ENCODE measurements at places on chromosomes 5 and 9.
A peak's percentile ranks its signal among the peaks of the same experiment; 100 is the strongest.

DNA sequence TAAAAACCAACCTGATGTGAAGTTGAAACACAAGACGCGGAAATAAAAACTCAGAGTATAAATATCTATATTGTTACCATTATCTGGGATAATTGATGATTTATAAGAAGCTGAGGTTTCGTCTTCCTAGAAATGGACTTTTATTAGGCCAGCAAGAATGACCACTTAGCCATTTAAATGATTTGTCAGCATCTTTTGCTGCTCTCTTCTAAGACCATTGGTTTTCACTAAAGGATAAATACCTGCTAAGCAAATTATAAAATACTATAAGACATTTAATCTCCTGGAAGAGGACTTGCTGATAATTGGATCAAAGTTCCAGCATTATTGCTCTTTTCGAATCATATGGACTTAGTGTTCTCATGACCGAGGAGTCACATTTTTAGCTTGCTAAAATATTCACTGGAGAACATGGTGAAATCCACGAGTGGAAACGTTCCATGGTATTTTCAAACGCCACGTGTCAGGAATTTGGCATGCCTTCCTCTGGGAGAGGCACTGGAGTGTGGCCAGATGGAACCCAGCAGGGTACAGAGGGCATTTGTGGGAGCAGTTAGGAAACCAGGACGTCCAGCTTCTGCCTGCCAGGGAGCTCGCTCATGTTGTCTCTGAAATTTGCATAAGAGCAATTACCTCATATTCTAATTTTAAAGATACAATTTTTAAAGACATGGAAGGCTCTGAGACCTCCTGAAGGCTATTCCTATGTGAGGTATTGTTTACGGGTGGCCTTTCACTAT lies 43.1 kb downstream of the TNFAIP8 start:
- DNase-seq, result no peak

DNA sequence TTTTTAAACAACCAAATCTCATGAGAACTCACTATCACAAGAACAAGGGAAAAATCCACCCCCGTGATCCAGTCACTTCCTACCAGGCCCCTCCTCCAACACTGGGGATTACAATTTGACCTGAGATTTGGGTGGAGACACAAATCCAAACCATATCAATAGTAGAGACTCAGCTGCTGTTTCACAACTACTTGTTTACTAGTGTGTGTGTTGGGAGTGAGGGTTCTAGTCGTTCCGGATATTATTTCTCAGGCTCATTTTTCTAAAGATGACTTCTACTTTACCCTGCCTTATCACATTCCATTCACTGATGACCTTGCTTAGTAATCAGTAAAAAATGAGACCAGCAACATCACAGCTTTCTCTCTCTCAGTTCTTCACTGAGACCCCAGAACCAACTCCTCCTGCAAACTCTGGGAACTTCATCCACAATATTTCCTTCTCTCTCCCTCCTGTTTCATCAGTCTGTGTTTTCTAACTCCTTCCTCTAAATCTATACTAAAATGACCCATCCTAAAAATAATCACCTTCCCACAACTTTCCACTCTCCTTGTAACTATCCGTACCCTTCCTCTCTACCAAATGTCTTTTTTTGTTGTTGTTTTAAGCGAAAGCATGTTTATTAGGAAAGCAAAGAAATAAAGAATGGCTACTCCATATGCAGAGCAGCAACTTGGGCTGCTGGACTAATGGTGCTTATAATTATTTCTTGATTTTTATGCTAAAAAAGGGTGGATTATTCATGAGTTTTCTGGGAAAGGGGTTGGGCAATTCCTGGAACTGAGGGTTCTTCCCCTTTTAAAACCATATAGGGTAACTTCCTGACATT lies 121.5 kb upstream of the SPRY4 start:
- DNase-seq, result peak; percentile 70

- no peak for DNase-seq
These were observed 114.2 kb downstream of the VAV2 start for GRCh38 chr9:133877967-133878366.

- DNase-seq, result no peak
These were observed 134.3 kb upstream of the CLINT1 start for GRCh38 chr5:157993201-157993600.

DNA sequence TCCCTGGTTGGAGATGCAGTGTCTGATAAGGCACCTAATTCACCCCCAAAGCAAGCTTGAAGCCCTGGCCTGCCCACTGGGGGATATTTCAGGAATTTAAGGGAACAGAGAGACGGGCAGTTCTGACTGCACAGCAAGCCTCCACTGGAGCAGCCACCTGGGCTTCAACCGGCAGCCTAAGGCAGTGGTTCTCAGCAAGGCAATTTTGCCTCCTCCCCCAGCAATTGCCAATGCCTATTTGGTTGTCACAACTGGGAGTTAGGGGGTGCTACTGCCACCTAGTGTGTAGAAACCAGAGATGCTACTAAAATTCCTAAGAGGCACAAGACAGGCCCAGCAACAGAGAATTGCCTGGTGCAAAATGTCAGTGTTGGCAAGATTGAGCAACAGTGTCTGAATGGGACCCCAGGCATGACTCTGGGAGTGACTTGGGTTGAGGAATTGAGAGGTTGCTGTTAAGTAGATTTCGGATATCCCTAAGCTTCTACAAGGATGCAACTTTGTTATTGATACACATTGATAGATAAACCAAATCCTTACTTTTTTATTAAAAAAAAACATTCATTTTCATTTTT lies 58.7 kb upstream of the CTSL start:
- no peak for DNase-seq

DNA sequence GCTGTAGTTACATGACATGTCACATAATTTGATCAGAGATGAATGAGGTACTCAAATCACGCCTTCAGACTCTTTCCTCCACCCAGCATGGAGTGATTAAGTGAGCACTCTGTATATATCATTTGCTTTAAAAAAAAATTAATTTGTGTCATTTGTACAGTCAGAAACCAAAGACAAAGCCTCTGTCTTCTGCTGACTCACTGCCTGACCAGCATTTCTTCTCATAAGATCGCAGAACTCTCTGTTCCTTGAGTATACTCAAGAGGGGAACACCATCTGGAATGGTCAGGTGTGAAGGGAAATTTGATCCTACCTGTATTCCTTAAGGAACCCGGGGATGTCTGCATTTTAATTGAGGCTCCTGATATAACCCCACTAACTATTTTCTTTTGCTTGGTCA lies 254.4 kb downstream of the FAM114A2 start:
- no peak for DNase-seq

- peak; percentile 10 for DNase-seq
These were observed 107.5 kb downstream of the PBX3 start for GRCh38 chr9:125854553-125855275.

DNA sequence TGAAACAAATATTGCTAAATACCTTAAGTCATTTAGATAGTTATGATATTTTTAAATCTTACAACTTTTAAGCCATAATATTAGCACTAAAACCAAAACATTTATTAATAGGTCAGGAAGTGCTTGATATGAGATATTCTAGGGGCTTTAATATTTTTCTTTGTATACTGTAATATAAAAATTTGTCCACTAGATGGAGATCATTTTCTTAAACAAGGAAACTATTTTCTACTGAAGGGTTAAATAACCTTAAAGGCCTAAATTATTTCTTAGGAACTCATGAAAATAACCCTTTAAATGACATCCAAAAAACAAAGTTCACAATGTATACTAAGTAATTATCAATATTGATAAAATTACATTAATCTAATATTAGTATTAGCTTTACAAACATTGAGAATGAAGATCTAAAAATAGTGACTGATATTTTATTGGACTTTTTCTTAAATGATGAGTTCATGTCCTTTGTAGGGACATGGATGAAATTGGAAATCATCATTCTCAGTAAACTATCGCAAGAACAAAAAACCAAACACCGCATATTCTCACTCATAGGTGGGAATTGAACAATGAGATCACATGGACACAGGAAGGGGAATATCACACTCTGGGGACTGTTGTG lies 635.7 kb downstream of the RAB3C start:
- peak; percentile 18 for DNase-seq

GRCh38 chr5:135951257-135951656 lies 3.5 kb downstream of the LECT2 start:
- no peak for DNase-seq

DNA sequence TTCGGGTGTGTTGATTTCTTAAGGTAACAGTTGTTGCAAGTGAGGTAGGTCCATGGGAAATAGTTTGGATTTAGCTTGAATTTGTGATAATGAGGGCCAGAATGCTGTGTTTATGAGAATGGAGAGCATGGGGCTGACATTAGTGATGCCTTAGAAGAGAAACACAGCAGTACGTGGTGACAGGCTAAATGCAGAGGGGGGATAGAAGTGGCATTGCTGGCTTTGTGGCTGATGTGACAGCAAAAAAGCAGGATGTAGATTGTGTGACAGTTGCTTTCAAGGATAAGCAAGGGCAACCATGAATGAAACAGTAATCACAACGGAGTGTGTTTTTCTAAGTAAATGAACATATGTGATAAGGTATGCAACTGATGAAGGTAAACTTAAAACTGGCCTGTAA lies 103.4 kb upstream of the SGCD start:
- DNase-seq, result no peak

DNA sequence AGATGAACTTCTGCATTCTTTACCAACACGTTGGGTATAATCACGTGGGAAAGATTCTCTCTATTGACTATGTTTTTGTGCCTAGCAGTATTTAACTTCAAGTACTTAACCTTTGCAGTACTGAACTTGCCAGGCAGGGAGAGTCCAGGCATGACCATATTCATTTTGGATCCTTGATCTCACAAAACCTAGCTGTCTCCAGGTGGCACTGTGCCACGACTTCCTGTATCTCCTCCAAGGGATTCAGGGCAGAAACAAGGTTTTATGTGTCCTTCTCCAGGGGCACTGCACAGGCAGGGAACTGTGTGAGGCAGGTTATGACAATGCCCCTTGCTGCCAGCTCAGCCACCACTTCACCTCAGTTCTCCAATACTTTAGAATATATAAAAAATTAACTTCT lies 11.7 kb upstream of the IFNA5 start:
- no peak for DNase-seq

GRCh38 chr9:94017939-94018531 lies 62.9 kb upstream of the BARX1 start:
- DNase-seq, result peak; percentile 40

GRCh38 chr5:9056046-9056445 lies 489.8 kb downstream of the SEMA5A start:
- peak; percentile 4 for DNase-seq

GRCh38 chr5:141617128-141617527 lies 1.7 kb downstream of the DIAPH1 start:
- DNase-seq, result no peak

DNA sequence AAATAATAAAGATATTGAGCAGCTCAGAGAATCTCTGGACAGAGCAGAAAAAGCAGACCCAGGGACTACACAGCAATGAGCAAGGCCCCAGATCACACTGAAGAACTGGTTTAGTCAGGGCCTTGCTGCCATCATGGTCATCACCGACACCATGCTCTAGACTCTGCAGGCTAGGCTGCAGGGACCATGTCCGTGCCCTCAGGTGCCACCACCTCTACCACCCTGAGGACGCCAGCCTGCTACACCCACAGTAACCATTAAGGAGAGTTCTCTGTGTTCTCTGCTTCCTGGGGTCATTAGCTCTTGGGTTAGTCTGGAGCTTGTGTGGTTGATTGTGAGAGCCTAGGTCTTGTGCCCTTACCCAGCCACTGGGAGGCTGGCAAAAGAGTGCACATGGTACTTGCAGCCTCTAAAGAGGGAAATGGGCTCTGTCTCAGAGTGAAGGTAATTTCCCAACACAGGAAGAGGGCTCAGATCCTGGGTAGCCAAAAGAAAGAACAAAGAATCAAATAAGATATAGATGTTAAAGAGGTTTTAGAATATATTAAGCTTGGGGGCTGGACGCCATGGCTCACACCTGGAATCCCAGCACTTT lies 31.9 kb upstream of the JADE2 start:
- no peak for DNase-seq

DNA sequence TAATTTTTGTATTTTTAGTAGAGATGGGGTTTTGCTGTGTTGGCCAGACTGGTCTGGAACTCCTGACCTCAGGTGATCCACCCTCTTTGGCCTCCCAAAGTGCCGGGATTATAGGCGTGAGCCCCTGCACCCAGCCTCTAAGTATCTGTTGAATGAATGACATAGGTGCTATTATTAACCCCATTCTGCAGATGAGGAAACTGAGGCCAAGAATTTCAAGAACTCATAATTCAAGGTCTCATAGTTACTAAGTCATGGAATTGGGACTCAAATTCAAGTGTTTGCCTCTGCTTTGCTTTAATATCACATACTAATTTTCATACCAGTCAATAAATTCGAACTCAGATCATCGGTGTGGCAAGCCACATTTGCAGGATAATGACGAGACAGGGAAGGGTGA lies 1.9 kb downstream of the KIF20A start:
- DNase-seq, result no peak

GRCh38 chr9:14652729-14653377 lies 40.4 kb downstream of the ZDHHC21 start:
- peak; percentile 7 for DNase-seq

DNA sequence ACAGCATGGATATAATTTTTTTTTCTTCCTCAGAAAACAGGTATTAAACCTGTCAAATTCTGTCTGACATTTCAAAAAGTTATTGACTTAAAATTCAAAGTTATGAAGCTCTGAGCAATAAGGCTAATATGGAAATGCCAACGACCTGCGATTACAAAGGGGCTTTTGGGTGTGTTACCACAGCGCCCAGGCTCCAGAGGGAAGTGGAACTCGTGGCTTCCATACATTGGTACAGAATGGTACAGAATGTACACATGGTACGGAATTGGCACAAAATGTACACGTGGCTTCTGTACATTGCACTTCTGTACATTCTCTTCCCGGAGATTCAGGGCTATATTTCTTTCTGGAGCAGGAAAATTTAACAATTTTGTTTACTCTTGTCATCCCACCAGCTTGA lies 225.1 kb upstream of the TBCA start:
- no peak for DNase-seq

DNA sequence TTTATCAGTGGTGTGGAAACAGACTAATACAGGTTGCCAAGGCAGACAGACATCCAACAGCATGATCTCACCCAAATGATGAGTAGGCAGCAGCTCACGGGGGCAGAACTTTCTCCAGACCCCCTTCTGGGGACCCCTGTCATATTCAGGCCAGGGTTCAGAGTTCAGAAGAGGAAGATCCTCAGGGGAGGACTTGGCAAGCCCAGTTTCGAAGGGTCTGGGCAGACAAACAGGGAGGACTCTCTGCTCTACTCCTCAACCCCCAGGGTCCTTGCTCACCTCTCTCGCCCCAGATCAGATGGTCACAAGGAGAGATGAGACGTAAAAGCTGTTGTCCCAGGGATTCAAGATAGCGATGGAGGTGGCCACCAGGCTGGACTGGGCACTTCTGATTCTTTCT lies 215.1 kb upstream of the MVB12B start:
- no peak for DNase-seq

Data from fibroblast of upper back skin (primary cell).